RPMI7951 (cell line): ENCODE measurements at places on chromosomes 6 and 20. TPM values are rescaled to one million over a fixed set of nuclear protein-coding genes. Genes with fewer than 3 reads are reported as not detected.
A peak's percentile ranks its signal among the peaks of the same experiment; 100 is the strongest.

CTAGE9 gene
- not detected in 2 replicates for total RNA-seq

PTPRT gene
- not detected in 2 replicates for total RNA-seq

SNX21 gene
- total RNA-seq, result 54.1 and 59.8 TPM in 2 replicates

SNPH gene
- total RNA-seq, result 7.0 and 9.4 TPM in 2 replicates

MAS1 gene
- not detected in 2 replicates for total RNA-seq

PCK1 gene
- not detected in 2 replicates for total RNA-seq

SNX14 gene
- total RNA-seq, result 133 and 182 TPM in 2 replicates

TFAP2A gene
- total RNA-seq, result 8.9 and 9.0 TPM in 2 replicates

GPR6 gene
- not detected in 2 replicates for total RNA-seq

NFYA gene
- total RNA-seq, result 7.8 and 8.9 TPM in 2 replicates

BTN1A1 gene
- not detected in 2 replicates for total RNA-seq

DNA sequence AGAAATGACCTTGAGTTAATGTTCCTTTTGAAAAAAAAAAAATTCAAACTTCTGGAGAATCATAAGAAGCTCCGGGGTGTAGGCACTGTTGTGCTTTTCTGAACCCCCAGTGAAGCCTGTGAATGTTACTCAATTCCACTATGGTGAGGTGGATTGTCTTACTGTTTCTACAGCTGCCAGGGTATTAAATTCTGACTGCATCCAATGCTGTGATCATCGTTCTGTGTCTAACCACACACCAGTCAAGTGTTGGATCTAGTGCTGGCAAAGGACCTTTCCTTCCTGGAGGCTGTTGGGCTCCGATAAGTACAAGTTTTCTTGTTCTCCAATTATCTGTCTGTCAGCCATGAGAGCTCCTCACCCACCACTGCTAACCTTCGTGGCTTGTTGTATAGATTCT, 162.0 kb upstream of the EPHA7 start:
- DNase-seq, result no peak

DNA sequence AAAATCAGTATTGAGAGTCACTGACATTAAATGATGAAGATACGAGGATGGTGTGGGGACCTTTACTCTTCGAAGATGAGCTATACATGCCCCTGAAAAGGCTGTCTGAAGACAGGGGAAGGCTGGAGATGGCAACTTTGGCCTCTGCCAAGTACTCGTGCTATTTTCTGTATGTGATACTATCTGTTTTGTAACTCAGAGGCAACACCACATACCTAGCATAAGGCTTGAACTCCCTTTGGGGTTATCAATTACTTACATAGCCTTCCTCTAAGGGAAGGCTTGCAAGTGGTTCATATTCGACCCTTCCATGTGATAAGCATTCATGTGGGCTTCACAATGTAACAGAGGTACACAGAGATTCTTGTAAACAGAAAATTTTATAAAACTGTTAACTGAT, 68.7 kb upstream of the FBXO30 start:
- no peak for DNase-seq

DNA sequence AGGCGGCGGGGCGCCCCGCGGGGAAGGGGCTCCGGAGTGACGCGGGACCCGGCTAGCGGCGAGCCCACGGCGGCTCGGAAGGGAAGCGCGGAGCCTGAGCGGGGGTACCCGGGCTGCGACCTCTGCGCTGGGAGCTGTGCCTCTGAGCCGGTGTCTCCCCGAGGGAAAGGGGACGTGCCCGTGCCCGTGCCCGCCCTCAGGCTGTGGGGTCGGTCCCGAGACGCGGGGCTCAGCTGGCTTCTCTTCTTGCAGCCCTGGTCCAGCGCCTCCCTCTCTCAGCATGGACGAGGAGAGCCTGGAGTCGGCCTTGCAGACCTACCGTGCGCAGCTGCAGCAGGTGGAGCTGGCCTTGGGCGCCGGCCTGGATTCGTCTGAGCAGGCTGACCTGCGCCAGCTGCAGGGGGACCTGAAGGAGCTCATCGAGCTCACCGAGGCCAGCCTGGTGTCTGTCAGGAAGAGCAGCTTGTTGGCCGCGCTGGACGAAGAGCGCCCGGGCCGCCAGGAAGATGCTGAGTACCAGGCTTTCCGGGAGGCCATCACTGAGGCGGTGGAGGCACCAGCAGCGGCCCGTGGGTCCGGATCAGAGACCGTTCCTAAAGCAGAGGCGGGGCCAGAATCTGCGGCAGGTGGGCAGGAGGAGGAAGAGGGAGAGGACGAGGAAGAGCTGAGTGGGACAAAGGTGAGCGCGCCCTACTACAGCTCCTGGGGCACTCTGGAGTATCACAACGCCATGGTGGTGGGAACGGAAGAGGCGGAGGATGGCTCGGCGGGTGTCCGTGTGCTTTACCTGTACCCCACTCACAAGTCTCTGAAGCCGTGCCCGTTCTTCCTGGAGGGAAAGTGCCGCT, 686 bp downstream of the ZGPAT start:
- DNase-seq, result no peak

DNA sequence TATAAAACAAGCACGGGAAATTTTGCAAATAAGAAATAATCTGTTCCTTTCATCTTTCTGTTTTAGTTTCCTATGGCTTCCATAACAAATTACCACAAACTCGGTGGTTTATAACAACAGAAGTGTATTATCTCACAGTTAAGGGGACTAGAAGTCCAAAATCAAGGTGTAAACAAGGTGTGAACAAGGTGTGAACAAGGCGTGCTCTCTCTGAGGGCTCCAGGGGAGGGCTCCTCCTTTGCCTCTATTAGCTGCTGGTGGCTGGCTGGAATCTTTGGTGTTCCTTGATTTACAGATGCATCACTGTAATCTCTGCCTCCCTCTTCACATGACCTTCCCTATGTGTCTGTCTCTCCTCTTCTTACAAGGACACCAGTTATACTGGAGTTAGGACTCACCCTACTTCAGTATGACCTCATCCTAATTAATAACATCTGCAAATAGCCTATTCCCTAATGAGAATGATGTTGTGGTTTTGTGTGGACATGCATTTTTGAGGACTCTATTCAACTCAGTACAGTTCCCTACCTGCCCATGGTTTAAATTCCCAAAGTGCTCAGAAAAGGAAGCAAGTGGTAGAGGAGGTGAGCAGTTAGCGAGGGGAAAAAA, 17.5 kb upstream of the BMP5 start:
- no peak for DNase-seq

DNA sequence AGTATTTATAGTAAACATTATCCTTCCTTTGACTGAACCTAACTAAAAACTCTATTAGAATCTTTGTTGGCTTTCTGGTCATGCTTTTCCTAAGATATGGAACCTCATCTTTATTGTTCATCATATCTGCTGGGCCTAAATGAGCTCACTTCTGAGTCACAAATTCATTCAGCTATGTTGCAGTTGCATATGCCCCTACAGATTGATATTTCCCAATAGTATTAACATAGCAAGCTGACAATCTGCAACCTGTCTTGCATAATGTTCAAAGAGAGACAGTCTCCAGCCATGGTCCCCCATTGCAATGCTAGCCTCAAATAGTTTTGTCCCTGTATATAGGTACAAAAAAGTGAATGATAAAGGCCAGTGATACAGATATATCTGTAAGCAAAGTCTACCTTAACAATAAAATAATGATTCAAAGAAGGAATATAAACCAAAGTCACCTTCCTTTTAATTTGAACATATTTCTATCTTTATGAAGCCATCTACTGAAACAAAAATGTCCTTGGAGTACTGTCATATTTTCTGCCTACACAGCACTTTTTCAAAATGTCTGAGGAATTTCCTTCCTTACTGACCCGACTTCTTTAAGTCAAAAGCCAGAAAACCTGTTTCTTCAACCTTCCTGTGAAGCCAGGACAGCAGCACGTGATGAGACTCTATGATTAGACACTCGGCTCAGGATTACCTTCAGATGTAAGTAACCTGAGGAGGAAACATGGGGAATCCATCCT, 140.7 kb downstream of the UBE3D start:
- DNase-seq, result no peak

DNA sequence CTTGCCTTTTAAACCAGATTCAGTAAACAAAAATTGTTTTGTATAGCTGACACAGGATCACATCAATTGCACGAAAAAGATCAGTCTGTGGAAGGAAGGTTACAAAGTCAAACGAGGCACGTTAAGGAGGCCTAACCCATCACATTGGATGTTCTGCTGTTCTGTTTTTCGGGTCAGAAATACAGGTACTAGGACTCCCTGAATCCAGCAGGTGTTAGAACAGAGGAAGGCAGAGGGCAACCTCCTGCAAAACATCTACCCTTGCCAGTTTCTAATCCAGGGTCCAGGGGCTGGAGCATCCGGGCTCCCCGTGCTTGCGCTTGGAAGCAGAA, 64.6 kb downstream of the PLG start:
- DNase-seq, result no peak

GRCh38 chr20:38985060-38985459, 22.9 kb downstream of the DHX35 start:
- peak; percentile 28 for DNase-seq

DNA sequence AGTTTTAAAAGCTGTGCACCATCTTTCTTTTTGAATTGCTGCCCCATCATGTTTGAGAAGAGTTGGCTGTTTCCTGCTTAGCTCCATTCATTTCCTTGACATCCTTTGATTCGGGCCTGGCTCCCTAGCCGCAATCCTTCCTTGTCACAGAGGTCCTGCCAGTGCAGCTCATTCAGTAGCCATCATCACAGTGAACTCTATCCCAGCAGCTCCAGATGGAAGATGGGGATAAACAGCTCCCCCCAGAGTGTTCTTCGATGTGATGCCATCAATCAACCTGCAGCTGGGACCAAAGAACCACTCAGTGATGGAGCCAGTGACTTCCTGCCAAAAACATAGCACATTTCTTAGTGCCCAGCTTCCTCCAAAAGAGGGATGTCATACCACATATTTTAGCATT, 158.8 kb downstream of the FRK start:
- DNase-seq, result no peak

GRCh38 chr6:100101644-100102043, 107.6 kb upstream of the MCHR2 start:
- DNase-seq, result no peak

- DNase-seq, result no peak
Observed at GRCh38 chr20:63377951-63378381, 16.8 kb upstream of the CHRNA4 start.

GRCh38 chr6:119233312-119233984, 116.1 kb downstream of the MAN1A1 start:
- no peak for DNase-seq

DNA sequence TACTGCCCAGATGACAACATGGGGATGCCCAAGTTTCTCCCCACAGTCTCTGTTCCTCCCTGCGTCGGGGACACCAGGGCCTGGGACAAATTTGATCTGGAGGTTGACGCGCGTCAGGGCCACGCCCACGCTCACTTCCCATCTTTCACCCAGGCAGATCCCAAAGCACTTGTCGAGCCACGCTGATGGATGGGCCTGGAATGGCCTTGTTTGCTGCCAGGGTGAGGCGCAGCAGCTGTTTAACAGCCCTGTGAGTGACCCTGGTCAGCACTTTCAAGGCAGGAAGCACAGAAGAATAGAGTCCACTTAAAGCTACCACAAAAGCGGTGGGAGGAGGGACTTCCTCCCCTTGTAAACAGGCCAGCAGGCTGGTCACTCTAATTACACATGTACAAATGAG, 324.7 kb upstream of the JARID2 start:
- peak; percentile 89 for DNase-seq

- no peak for DNase-seq
Observed at GRCh38 chr6:145632971-145633370, 102.3 kb downstream of the EPM2A start.

DNA sequence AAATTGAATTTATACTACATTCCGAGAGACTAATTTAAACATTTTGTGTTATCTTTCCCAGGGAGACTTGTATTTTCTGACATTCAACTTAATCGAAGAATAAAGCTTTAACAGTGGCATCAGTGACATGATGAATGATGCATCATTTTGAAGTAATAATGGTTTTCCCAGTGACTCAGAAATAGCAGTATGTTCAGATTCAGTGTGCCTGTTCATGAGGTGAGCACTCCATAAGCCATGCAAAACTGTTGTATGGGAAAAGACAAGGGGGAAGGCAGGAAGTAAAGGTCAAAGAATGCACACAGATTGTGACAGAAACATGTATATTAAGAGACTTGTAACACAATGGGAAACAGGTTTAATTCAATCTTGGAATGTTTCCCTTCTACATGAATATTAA, 1348.2 kb upstream of the GJE1 start:
- no peak for DNase-seq

- DNase-seq, result no peak
Observed at GRCh38 chr6:139863346-139863745, 488.9 kb upstream of the CITED2 start.

GRCh38 chr20:18985551-18985950, 172.0 kb downstream of the SCP2D1 start:
- peak; percentile 64 for DNase-seq

DNA sequence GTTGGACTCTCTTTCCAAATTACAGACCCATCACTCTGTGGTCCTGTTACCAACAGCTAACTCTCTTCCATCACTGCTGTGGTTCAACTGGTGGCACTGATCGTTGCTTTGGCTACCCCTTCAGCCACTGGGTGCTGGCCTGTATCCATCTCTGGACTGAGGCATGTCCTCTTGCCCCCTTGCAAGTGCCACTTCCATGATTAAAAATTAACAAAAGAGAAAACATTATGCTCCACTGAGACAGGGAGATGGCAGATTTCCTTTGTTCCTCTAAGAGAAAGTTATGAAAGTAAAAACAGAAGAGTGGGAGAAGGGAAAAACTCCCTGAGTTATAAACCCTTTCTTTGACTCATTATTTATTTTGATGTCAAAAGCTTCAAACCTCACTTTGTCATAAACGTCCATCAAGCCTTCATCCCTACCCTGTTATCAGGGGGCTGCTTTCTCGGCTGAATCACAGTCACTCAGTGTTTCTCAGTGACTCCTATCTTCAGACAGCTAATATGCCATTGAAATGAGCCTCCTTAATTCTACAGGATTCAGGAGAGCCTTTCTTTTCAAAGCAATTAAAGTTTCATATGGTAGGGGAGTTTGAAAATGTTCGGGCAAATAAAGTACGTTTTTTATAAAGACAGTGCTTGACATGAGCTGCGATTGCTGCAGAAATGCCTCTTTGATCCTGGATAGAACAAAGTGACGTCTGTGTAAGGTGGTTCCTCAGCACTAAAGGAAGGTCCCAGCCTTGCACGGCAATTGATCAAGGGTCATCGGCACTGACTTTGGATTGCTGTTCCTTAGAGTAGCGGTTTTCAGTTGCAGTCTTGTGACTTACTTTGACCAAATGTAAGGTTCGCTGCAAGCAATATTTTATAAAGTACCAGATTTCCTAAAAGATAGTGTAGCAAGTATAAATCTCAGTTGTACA, 49.9 kb upstream of the PBOV1 start:
- no peak for DNase-seq
